ENCODE measurements at places on chromosomes 1 and 21.

GRCh38 chr21:39518055-39518846 is 66.5 kb downstream of the SH3BGR start:
- DNase-seq: peak; percentile 44

DNA sequence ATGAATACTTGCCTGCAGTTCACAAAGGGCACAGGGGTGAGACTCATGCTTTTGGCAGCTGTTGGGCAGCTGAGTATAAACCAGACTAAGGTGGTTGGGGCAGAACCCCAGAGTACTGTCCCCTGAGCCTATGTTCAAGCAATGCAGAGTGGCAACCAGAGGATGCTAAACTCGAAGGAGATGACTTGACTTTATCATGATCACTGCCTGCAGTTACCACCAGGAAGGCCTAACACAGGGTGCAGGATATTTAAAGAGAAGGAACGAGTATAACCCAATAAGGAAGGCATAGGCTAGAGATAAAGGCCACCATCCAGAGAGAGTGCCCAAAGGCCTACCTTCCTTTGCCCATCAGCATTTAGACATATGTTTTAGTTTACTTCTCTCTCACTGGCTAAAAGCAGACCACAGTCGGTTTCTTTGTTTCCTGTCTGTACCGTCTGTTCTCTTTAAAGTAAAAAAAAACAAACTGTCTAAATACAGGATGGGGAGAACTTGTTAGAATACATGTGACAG is 83.3 kb downstream of the MPZL1 start:
- no peak for DNase-seq

DNA sequence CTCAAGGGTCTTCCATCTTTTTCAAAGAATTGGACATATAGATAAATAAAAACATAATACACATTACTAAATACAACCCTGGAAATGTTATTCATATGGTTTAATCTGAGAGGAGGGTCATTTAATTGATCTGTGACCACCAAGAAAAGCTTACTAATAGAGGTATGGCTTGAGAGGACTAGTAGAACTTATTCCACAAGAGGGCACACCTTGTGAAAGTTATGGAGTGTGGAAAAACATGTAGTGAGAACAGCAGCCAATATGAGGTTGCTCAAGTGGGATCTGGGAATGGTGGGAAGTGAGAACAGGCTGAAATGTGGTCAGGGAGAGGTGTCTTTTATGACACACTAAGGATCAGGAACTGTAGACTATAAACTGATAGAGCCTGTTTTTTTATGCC is 973.5 kb upstream of the B3GALT2 start:
- DNase-seq: no peak

- no peak for DNase-seq
Observed at GRCh38 chr21:20551939-20552338, 446.3 kb upstream of the NCAM2 start.

DNA sequence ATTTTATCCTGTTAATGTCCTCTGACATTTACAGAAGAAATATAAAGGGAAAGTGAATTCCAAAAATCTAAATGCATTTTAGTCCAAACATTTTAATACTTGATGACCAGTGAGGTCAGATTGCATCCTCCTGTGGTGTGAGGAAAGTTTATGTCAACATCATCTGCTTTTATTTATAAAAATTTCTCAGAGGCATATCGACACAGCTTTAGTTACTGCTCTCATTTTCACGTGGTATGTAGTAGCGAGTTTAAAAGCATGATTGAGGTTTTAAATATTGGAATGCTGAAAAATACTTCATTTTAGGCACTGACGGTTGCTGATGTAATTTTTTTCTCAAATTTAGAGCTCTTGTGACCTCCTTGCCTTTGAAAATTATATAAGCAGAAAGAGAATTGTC is 234.8 kb downstream of the HMCN1 start:
- no peak for DNase-seq

DNA sequence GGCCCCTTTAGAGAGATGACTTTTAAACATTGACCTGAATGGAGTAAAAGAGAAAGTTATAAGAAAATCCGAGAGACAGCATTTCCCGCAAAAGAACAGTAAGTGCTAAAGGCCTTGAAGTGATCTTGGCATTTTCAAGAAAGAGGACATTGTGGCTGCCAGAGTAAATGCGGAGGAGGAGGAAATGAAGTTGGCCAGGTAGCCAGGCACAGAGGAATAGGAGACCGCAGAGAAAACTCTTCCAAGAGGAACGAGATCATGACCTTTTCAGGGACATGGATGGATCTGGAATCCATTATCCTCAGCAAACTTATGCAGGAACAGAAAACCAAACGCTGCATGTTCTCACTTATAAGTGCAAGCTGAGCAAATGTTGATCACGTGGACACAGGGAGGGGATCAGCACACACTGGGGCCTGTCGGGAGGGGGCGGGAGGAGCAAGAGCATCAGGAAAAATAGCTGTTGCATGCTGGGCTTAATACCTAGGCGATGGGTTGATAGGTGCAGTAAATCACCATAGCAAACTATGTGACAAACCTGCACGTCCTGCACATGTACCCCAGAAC is 49.7 kb downstream of the EEIG2 start:
- no peak for DNase-seq

GRCh38 chr1:67683766-67684525 is 1.1 kb upstream of the GADD45A start:
- peak; percentile 35 for DNase-seq

DNA sequence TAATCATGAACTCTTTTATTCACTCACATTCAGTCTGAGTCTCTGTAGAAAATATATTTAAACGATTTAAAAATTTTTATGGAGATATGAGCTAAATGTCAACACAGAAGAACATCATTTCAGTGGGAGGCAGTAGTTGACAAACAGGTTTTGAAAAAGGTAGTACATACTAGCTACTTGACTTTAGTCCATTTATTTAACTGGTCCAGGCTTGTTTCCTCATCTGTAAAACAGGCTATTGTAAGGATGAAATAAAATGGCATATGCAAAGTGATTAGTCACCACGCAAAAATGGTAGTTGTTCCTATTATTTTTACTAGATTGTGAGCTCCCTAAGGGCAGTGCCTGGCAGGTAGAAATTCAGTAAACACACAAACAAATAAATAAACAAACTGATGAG is 75.2 kb downstream of the NTPCR start:
- DNase-seq: no peak

DNA sequence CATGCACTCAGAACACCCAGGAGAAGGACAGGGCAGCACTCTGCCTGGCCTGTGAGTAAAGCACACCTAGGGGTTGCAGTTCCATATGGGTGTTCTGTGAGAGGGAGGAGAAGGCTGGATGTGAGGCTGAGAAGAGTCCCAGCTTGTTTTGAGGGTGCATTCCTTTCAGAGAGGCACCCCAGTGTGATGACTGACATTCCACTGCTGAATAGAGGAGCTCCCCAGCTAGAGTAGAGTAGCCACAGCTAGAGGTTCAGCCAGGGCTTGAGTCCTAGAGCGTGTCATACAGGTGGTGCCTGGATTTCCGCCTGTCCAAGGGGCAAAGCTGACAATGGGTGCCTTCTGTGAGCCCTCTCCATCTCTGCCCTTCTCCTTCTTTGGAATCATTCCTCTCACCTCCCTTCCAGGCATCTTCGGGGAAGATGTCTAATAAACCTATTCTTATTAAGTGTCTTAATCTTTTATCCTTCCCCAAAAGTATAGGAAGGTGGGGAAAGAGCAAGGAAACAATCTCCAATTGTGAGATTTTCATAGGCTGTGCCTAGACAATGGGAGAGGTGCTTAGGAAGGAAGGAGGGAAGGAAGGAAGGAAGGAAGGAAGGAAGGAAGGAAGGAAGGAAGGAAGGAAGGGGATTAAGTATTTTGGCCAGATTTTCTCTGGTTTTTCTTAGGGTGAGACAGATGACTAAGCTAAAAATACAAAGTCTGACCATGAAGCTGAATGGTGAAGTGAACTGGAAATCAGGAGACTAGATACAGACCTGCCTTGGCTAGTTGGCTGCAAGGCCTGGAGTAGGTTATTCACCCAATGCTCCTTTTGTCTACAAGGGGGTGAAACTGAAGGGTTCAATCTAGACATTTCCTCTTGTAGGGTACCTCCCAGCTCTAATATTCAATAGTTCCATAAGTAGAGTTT is 43.6 kb upstream of the SYT6 start:
- no peak for DNase-seq

GRCh38 chr1:109396871-109397580 is 692 bp downstream of the SORT1 start:
- DNase-seq: no peak

- no peak for DNase-seq
Observed at GRCh38 chr1:47564570-47564969, 126.7 kb downstream of the FOXD2 start.

DNA sequence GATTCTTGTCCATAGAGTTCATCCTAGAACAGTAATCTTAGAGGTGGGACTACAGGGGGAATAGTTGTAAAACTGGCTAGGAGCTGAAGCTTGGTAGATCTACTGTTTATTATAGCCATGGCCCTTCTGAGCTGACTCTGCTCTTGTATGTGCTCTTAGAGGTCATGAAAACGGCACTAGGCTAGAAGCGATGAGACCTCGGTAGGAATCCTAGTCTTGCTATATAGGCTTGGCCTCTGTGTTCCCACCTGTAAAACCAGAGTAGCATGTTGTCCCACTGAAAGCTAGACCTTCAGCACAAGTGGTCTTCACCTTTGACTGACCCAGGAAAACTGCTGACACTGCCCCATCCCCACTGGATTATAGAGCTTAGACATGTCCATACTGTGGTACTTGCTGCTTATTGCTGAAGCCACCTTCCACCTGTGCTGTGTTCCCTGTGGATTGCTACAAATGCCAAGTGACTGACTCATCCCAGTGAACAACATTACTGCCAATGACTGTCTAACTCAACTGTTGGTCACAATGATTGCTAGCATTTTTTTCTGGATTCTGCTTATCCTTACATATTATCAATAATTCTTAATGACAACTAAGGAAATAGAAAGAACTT is 23.0 kb upstream of the PIGC start:
- DNase-seq: no peak

DNA sequence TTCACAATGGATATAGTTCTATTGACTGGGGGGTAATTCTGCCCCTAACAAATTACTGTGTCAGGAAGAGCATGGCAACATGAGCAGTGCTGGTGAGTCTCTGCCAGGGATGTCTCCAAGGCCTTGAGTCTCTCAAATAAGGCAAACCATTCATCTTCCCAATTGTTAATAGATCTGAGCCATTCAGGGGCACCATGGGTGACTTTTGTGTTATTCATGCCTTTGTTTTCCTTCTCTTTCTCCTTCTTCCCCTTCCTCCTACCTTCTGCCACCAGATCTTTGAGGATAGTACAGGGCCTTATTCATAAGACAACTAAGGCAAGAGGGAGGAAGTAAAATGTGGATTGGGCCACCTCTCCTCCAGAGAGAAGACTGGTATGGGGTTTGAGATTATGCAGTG is at the start of gene RGSL1:
Gene RGSL1, plus strand, starts transcription at position 60 of the 400 bp plus-strand sequence. Its CDS starts 20 bp downstream, at position 80.
- DNase-seq: no peak

- DNase-seq: no peak
Observed at GRCh38 chr1:227793948-227794816, 21.3 kb upstream of the PRSS38 start.
